ENCODE measurements at places on chromosomes 7 and 10.

GRCh38 chr7:117230276-117231046 is 92.4 kb downstream of the WNT2 start:
- no peak for ATAC-seq

DNA sequence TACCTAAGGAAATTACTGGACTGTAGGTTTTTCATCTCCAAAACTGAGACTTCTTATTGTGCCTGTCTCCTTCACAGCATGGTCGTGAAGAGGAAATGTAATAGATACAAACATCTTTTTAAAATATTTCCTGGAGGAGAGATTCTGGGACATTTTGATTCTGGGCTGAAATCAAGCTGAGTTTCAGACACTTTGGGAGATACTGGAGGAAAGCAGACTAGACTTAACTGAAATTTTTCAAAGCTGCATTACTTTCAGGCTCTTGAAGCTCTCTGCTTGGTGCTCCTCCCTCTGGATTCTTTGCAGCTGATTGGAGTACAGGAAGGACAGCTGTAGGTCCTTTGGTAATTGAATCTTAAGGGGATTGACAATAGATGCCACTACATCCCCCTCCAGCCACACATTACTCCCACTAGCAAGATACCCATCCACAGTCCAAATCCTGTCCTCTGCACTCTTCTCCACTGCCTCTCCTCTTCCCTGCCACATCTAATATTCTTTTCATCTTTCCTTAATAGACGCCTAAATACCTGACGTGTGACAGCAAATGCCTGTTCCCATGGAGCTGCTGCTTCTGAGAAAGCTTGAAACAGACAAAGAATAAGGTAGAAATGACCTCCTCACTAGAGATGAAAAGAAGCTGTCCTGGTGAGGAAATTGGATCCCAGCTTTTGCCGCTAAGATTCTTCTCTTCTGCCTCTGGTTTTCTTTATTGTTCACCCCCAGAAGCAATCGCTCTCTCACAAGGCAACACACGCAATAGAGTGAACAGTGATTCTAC is 111.5 kb upstream of the PHYHIPL start:
- ATAC-seq, result no peak

- no peak for ATAC-seq
Observed at GRCh38 chr10:112678987-112679386, 232.0 kb downstream of the VTI1A start.

DNA sequence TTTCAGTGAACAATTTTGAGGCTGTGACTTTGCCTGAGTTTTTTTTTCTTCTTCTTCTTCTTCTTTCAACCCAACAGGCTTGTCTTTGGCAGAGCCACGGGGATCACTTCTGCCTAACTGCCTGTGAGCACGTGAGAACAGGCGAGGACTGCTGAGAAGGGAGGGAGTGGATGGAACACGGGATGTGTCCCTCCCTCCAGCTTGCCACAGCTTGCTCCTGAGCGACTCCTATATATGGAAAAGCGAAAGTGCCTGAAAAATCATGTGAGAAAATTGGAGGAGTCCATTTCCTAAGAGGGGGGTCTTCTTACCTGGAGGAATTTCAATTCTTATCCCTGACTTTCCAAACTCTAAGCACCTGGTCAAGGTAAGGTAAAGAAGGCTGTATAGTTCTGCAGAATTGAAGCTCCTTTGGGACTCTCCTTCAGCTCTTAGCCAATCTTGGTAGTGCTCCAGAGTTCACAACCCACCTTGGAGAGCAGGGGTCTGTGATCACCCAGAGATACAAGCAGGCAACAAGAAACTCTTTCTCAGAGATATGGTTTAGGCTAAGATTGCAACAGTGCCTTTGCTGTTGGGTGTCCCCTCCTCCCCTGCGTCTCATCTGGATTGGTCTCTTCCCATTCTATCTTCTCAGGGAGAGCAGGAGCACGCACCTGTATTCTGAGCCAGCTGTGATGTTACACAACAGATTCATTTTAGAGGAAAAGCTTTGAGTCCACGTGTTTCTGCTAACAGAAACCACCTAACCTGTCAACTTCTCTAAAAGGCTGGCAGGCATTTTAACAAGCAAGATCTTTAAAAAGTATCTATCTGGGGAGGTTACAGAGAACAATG is at the start of gene MAT1A:
Gene MAT1A (minus strand): TSS at position 208 of the 837 bp plus-strand sequence. CDS start 235 bp downstream, outside the sequence.
- ATAC-seq, result no peak

DNA sequence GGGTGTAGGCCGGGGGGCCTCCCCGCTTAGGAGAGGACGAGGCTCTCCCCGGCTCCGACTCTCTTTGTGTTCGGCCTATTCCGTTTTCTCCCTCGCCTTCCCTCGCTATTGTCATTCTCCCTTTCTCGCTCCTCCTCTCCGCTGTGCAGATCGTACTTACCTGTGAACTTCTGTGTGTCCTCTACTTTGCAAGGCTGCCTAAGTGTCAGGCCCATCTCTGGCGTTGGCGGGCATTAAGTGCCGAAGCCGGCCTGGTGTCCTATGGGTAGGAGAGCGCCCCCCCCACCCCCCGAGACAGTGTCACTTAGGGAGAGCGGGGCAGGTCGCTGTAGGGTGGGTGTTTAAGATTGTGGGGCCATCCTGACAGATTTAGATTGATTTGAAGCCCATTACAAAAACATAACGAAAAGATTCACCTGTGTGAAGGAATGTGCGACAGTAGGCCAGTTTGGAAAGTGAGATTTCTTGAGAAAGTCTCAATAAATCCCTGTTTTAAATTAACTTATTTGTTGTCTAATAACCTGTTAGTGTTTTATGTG is 579 bp downstream of the RBM33 start:
- ATAC-seq, result peak; percentile 49

- ATAC-seq, result no peak
Observed at GRCh38 chr7:41924796-41925195, 221.9 kb upstream of the INHBA start.

DNA sequence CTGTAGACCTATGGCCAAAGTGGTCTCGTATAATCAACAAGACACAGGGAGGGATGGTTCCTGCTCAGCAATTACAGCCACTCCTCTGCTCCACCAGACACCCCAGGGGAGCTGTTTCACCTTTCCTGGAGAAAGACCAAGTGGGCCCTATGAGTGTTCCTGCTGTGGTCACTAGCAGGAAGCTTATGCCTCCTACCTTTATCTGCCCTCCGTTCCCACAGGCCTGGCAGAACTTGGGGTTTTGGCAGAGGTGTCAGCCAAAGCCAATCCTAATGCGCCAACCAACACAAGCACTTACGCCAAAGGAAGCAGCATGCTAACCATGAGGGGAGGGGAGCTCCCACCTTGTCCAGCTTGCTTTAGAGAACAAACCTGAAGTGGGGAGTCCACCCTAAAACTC is 31.2 kb downstream of the XPNPEP1 start:
- ATAC-seq, result peak; percentile 45

GRCh38 chr7:104978460-104978859 is 35.5 kb upstream of the KMT2E start:
- ATAC-seq, result no peak

DNA sequence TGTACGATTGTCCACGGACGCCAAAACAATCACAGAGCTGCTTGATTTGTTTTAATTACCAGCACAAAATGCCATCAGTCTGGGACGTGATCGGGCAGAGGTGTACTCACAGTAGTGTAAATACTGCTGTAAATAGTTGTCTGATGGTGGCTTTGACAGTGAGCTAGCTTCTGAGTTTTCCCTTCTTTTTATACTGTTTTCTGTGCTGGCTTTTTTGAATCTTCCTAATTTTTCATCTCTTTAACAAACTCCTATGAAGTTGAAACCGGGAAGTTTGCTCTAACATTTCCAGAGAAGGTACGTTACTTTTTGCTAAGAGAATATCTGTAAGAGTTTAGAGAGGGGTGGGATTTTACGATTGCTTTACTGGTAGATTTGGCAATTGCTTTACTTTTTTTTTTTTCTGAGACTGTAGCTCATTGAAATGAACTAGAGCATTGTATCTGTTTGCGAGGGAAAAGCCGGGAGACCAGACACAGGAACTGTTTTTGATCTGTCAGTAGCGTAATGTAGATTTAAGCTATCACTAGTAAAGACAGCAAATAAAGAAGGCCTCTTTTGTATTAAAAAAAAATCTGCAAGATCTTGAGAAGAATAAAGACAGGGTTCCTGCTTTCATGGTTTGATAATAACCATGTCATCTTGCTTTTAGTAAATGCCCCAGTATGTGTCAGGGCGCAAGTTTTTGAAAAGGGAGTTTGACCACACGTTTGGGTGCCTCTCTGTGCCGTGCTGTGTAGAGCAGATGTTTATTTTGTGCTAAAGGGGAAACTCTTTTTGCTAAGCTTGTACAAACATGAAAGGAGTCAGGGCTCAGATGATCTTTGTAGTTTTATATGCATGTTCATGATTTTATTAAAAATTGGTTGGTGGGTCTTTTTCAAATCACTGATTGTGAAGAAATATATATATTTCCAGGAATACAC is 712 bp downstream of the FOXP2 start:
- ATAC-seq, result no peak

GRCh38 chr7:78438433-78438832 is 639.9 kb downstream of the PHTF2 start:
- ATAC-seq, result no peak

DNA sequence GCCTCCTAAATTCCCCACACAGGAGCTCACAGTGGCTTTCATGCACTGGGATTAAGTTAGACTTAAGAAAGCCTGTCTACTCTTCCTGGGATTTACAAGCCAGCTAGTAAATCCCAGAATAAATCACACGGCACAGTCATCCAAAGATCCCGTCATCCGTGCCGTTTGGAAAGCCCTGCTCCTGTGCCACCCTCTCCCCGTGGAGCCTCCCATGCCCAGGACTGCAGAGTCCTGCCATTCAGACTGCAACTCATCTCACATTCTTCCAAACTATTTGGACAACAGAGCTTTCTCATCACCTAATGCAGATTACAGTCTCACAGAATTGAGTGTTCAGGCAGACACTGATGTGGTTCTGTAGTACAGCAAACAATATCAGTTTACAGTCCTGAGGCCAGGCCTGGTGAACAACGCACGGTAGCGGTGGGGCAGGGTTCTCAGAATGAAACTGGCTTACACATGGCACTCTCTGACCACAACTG is 166.5 kb downstream of the EGFR start:
- peak; percentile 78 for ATAC-seq

- ATAC-seq, result no peak
Observed at GRCh38 chr10:102598243-102598642, 46.0 kb upstream of the TRIM8 start.

DNA sequence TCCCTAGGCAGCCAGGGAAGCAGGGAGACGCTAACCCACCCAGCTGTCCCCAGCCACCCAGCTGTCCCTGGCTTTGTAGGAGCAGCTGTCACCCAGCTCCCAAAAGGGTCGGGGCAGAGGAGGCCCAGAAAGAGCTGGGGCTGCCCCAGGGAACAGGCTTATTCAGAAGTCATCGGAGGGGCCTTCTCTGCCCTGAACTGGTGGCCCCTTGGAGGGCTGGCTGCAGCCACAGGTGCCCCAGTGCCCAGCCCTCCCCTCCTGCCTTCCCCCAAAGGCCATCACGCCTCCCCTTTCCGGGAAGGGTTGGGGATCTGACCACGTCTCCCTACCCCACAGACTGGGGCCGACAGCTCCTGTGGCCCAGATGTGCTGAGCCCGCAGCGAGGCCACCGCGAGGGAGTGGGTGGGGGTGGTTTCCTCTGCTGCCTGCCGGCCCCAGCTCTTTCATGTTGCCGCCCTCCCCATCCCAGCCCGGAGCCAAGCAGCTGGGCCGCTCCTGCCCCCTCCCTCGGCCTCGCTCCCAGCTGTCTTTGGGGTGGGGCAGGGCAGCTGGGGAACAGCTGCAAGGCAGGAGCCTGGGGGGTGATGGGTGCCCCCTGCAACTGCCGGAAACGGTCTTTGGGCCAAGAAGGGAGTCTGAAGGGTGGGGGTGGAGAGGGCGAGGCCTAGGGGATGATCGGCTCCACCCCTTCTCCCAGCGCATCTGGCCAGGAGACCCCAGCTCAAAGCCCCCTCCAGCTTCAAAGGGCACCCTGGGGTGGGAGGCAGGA is 16.8 kb downstream of the TRIM8 start:
- ATAC-seq, result peak; percentile 88

DNA sequence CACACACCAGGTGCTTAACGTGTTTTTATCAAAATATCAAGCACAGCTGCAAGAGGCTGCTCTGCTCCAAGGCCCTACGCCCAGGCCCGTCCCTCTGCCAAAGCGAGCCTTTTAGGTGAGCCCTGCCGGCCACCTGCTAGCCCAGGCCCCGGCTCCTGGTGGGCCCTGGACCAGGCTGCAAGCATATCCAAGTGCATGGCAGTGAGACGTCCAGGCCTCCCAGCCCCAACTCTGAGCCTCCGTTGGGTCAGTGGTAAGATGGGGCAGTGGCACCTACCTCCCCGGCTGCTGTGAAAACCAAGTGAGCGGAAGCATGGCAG is 136.2 kb downstream of the LHPP start:
- ATAC-seq, result no peak

DNA sequence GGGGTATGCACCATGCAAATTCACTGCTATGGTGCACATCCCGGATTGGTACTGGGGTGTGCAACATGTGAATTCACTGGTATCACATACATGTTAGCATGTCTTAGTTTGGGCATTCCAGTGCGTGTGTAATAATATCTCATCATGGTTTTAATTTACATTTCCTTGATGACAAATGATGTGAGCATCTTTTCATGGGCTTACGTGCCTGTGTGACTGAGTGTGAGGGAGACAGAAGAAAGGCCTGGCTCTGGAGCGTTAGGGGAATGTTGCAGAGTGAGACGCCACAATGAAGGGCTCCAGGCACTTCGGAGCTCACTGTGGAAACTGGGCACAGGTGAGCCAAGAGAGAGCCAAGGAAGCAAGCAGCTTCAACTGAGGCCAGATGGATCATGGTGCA is 162.6 kb downstream of the UBE2H start:
- no peak for ATAC-seq

GRCh38 chr10:819816-820215 is 111.7 kb downstream of the LARP4B start:
- ATAC-seq, result no peak

- no peak for ATAC-seq
Observed at GRCh38 chr10:88113232-88113631, 249.8 kb downstream of the PTEN start.

DNA sequence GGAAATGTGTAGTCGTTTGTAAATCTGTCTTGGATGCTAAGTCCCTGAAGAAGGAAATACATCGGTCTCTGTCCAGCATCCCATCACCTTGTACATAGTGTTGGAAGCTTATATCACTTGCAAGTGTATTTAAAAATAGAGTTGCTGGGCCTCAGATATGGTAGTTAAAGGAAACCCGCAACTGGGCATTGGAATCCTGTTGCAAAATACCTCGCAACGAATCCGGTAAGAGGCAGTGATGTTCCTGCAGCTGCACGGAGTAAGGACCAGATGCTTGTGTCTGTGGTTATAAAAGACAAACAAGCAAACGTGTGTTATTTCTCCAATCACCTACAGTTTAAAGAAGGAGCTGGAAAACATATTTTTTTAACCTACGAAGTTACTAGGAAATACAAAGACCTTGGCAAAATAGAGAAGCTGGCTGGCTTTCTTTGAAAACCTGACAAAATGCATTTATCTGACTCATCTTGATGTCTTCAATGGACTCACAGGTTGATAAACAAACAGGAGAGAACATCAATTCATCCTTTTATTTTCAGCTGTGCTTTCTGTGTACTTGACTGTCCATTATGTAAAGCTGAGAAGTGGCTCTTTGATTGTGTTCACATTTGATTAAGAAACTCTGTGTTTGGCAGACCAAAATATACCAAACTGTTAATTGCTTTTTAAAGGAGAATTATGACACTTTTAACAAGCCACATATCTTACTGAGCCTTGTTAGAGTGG is 326.4 kb downstream of the SFMBT2 start:
- no peak for ATAC-seq

GRCh38 chr7:48628793-48629349 is 295.5 kb upstream of the CDC14C start:
- ATAC-seq, result no peak

- no peak for ATAC-seq
Observed at GRCh38 chr10:11986593-11987216, 55.9 kb downstream of the UPF2 start.

Measured in activated T-helper 17 cell treated with anti-CD3 and anti-CD28 coated beads, Interleukin-2, amount 50 U/mL, for 72 hours (primary cell).